ENCODE measurements at places on chromosomes 5 and 9.
A peak's percentile ranks its signal among the peaks of the same experiment; 100 is the strongest.

GRCh38 chr5:118996098-118996497 lies 7.8 kb upstream of the DTWD2 start:
- DNase-seq: no peak

DNA sequence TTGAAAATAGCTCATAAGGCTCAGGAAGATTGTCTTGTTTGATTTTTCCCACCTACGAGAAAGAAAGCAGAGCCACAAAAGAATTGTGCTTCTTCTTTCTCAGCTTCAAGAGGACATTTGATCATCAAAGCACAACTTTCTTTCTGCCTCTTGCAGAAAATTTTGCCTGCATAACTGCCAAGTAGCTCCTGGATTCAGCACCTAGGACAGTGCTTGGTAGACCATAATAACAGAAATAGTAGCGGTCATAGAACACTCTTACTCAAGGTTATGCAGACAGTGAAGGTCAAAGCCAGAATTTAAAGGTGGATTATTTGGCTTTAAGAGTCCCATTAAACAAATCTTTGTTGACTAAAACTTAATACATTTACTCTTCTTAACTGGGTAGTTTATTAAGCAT lies 594.7 kb upstream of the CCNG1 start:
- no peak for DNase-seq

DNA sequence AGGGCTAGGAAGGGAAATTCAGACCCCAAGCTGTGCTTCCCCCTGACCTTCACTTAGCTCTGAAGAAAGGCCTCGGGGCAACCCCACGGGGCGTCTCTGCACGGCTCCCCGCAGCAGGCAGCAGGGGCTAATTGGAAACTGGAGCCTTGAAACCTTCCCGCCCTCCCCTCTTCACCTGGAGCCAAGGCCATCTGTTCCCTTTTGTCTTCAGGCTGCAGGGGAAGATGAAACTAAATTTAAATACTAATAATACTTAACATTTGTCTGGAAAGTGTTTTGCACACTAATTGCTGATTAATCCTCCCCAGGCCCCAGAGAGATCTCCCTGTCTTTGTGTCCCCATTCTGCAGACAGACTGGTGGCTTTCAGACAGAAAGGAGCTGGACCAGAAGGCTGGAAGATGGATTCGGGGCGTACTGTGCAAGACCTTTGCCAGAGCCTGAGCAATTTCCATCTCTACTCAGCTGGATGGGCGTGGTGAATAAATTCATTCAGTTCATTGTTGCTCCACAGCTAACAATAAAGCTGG lies 34.1 kb upstream of the CPLX2 start:
- peak; percentile 89 for DNase-seq

GRCh38 chr5:33558489-33558888 lies 117.7 kb downstream of the TARS1 start:
- no peak for DNase-seq

DNA sequence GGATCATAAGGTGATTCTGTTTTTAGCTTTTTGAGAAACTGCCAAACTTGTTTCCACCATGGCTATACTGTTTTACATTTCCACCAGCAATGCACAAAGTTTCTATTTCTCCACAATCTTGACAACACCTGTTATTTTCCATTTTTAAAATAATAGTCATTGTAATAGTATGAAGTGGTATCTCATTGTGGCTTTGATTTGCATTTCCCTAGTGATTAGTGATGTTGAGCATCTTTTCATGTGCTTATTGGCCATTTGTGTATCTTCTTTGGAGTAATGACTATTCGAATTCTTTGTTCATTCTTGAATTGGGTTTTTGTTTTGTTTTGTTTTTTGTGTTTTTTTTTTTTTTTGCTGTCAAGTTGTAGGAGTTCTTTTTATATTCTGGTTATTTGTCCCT lies 4.9 kb downstream of the GARNL3 start:
- DNase-seq: no peak

DNA sequence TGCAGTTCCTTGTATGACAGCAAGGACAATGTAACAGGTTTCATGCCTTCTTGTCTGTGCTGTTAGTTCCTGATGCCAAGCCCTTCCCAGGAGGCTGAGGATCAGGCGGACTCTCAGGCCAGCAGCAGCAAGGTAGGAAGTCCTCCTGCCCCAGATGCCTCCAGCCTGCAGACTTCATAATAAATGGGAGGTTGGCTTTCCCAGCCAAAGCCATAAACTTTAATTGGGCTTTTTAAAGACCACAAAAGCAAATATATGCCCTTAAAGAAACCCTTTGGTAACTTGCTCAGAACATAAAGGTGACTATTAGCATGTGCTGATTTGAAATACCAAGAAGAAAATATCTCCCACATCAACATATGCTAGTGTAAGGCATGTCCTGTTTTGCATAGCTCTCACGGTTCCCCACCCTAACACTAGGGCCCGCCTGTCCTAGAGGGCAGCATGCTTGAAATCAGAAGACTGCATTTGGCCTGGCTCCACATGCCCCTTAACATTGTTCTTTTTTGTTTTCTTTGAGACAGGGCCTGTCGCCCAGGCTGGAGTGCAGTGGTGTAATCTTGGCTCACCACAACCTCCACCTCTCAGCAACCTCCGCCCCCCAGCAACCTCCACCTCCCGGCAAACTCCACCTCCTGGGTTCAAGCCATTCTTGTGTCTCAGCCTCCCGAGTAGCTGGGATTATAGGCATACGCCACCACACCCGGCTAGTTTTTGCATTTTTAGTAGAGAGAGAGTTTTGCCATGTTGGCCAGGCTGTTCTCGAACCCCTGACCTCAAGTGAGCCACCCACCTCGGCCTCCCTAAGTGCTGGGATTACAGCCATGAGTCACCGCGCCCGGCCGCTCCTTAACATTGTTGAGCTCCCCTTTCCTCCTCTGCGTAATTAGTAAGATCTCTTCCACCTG lies 44.6 kb upstream of the FCN1 start:
- DNase-seq: no peak

DNA sequence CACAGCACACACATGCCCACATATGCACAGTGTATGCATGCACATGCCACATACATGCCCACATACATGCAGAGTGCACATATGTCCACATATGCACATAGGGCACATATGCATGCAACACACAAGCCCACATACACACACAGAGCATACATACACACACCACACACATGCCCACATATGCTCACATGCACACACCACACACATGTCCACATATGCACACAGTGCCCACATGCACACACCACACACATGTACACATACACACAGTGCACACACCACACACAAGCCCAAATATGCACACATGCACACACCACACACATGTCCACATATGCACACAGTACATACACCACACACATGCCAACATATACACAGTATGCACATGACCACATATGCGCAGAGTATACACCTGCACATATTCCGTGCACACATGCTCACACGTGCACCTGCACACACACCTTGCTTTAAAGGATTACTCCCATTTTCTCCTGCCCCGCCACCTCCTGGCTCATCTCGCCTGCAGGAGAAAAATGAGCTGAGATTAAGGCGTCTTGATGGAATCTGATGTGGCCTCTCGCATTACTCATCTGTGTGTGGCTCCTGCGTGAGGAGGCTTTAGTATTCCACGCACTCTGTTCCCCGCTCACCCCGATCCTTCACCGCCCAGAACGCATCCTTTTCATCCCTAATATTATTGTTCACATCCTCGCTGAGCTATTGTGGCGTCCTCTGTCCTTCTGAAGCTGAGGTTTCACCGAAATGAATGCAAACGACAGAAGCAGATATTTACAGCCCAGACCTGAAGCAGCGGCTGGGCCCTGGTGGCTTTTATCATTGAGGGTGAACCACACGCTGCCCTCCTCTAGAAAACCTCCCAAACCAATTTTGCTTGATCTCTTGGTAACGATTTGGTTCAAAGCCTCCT lies 182.7 kb downstream of the OLFM1 start:
- no peak for DNase-seq

GRCh38 chr5:164394686-164395194 lies 889.3 kb downstream of the MAT2B start:
- DNase-seq: no peak

- no peak for DNase-seq
Measured at GRCh38 chr9:11328326-11328725, 715.5 kb upstream of the PTPRD start.

DNA sequence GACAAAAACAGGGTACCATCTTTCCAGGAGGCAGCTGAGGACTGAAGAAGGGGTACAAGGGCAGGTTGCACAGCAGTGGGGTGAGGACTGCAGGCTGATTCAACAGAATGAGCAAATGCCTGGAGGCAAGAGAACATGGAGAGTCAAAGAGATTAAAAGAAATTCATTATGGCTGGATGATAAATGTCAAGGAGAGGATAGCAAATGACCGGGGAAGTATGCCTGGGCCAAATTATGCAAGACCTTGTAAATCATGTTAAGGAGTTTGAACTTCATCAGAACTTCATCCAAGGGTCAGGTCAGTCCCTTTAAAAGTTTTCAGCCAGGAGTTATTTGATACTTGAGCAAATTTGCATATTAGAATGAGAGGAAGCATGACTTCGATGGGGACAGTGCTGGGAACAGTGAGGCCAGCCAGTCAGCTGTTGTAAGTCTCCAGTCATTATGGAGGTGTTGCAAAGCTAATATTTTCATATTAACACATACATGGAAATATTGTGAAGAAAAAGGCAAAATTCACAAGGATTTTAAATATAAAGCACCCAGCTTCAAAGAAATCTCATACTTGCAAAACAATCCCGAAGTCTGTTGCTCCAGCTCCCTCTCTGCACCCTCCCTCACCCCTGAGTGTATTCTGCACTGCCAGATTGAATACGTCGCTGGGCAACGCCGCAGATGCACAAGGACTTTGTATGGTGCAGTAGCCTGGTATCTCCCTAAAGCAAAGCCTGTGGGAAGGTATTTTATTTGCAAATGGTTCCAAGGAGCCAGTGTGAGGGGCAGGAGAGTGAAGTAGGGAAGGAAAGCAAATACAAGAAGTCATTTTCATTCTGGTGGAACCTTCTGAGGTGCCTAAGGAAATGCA lies 509.8 kb upstream of the TLE4 start:
- no peak for DNase-seq

DNA sequence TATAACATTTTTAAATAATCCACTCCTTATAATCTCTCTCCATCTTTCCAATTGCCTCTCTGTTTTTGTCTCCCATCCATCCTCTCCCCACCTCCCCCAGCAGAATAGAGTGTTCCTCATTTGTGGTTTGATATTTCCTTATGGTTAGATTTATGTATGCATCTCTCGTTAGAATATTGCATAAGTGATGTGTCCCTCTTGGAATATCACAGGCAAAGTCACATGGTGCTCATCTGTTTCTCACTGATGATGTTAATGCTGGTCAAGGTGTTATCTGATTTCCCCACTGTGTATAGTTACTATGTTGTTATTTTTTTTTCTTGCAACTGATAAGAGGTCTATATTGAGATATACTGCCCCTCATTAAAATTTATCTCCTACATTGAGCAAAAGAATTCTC lies 3.1 kb upstream of the LRRC70 start:
- no peak for DNase-seq

- DNase-seq: no peak
Measured at GRCh38 chr9:116230051-116230632, 76.6 kb downstream of the PAPPA start.

GRCh38 chr5:140205216-140205615 lies 30.2 kb downstream of the CYSTM1 start:
- DNase-seq: no peak

DNA sequence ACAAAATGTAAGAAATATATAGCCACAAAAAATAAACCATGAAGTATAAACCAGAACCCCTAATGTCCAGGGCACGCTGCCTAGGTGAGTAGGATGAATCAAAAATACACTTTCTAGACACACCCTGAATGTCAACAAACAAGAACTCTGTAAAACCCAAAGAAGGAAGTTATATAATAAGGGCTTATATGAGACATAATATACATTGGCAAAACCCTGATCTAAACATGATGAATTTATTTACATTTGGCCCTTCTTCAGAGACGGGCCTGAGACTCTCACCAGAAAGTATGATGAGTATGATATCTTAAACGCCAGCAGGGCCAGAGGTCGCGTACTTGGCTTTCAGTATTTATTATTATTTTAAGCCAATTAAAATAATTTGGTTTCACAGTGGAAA lies 125.1 kb upstream of the FST start:
- no peak for DNase-seq

DNA sequence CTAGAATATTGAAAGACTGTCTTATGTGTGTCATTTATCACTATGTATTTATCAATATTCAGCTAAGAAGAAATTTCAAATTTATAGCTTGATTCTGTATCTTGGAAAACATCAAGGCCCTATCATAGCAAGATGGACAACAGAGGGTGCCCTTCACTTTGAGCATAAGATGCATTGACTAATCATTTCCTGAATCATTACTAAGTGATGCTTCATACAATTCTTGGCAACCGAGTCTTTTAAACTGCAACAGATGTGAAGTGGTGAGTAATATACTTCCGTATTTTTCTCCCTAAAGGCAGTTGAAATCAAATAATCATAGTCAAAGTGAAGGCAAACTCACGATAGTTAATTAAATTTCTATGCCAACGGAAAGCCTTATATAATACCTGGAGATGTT lies 318.6 kb upstream of the RGMB start:
- peak; percentile 12 for DNase-seq

GRCh38 chr5:34499001-34499734 lies 157.0 kb upstream of the RAI14 start:
- DNase-seq: no peak

DNA sequence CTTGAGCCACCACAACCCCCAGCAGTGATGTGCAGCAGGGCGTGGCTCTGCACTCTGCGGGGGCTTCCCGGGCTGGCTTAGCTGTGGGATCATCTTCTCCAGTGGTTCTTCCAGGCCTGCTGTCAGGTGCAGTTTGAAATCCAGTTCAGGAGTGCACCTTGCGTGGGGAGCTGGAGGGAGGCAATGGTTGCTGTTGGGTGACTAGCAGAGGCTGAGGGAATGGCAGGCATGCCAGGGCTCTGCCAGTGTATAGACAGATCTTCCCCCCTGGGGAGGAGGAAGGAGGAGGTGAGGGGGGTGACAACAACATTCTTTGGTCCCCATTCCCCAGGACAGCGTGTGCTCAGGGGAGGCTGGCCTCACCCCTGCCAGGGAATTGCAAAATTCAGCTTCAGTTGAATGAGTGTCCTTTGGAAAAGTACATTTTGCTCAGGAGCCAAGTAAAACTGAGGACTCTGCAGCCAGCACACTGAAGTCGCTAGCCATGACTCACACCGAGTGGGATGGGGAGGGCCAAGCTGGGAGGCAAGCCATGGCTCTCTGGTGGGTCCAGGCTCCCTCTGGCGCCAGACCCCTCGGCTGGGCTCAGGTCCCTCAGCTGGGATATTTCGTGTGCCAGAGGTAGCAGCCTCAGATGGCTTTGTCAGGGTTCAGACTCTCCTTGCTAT lies 35.0 kb downstream of the ERGIC1 start:
- no peak for DNase-seq

All from NCI-H1092 treated with DMSO at 0.1 percent for 48 hours (cell line).